Left colon (tissue), 2 donors: ENCODE measurements at places on chromosomes 11 and 22. TPM values are rescaled to one million over a fixed set of nuclear protein-coding genes. Genes with fewer than 3 reads are reported as not detected.

DNA sequence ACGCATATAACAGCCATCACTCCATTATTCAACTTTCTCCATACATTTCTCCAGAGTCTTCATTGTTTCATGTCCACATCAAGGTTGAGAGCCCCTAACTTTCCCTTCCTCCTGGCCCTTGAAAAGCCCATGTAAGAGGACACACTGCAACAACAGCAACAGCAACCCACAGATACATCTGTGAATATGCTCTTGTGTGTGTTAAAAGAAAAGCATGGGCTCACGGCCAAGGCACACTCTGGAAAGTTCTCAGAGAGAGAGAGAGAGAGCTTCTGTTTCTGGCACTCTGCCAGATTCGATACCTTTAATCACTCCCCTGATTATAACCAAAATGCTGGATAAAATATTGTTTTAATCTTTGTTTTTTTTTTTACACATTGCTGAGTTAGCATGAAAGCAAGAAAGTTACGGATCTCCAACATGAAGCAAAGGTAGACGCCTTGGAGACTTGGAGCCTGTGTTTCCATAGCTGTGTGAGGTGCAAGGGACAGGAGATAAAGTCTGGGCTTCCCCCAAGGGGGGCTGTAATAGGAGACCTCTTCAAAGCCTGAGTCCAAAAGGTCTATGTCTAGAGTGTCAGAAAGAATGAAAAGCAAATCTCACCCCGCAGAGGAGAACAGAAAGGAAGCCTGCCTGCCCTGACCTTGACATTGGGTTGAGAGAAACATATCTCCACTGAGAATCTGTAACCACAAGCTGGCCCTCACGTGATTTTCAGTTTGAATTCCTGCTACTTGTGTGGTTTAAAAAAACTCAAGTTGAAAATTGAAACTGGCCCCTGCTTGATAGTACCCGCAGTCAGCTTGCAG lies 33.7 kb upstream of the MPPED1 start:
- DNase-seq, result peak; percentile 25

DNA sequence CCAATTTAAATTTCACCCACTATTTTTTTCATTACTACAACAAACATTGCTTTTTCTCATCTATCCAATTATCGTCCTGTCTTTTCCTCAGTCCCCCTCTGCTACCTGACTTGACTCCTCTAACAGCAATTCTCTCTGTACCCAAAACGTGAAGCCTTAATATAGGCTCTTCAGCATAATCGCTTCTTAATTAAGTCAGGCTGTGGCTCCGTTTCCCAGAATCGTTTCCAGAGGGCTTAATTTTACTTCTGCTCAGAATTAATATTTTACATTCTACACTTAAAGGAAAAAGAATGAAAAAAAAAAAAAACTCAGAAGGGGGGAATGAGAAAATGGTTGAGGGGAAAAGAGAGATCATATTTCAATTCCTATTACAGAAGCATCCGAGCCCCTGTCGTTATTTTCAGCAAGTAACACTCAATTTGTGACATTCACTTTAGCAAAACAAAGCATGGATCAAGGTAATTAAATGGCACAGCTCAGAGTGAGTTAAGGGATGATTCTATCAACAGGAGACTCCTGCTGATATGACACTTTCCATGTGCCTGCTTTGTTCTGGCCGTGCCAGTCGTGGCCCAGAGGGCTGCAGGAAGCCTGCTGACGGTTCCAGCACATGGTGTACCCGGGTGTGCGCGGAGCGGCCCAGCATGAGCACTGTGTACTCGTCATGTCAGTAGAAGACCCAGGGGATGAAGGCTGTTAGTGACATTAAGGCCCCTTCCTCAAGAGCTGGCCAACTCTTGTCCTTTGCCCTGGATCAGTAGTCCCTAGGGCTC lies 272.5 kb downstream of the NTM start:
- no peak for DNase-seq

TEX54 gene
- not detected for total RNA-seq

TKFC gene
- total RNA-seq, result 61.5 TPM

DNA sequence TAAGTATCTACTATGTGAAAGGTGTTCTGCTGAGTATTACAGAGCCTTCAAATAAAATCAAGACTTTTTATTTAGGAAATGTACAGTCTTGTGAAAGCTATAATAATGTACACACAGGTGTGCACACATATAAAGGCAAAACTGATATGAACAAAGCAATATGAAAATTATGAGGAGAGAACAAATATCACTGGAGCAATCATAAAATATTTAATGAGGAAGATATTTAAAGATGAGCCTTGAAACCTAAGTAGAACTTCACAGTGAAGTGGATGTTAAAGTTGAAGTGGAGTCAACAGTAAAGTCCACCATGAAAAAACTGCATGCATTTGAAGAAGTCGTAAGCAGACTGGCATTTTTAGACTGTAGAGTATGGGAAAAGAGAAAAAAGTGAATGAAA lies 18.5 kb downstream of the OR51F1 start:
- DNase-seq, result no peak

OR5I1 gene
- total RNA-seq, result not detected

DNA sequence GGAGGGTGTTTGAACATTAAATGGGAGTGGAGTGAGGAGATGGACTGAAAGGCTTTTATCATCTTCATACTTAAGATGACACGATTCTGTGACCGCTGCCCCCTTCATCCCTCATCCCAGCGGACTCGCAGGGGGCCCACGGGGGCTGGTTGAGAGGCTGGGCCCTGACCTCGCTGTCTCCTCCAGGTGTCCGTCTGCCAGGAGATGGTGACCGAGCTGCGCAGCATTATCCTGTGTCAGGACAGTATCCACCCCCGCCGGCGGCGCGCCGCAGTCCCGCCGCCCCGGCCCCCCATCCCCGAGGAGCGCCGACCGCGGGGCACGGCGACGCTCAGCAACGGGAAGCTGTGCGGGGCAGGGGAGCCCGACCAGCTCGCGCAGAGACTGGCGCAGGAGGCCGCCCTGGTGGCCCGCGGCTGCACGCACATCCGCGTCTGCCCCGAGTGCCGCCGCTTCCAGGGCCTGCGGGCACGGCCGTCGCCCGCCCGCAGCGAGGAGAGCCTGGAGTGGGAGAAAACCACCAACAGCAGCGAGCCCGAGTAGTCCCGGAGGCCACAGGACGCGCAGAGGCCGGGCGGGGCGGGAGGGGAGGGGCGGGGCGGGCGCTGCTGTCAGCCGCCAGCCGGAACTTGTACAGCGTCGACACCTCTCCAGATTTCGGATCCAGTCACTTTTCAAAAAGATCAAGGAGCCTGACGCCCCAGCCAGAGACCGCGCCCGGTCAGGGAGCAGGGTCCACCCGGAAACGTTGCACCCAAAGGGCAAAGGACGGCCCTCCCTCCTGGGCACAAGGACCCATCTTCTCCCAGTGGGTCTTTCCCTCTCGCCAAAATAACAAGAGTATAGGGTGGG lies 38.0 kb upstream of the TBCEL start:
- peak; percentile 55 for DNase-seq

- DNase-seq, result no peak
Measured at GRCh38 chr11:127443297-127443696, 442.7 kb upstream of the KIRREL3 start.
